ENCODE measurements at places on chromosomes 2 and 18.

GRCh38 chr2:70767079-70767698, 811 bp downstream of the ADD2 start:
- DNase-seq: peak; percentile 3

- no peak for DNase-seq
Observed at GRCh38 chr2:186784930-186785329, 64.0 kb downstream of the ZSWIM2 start.

DNA sequence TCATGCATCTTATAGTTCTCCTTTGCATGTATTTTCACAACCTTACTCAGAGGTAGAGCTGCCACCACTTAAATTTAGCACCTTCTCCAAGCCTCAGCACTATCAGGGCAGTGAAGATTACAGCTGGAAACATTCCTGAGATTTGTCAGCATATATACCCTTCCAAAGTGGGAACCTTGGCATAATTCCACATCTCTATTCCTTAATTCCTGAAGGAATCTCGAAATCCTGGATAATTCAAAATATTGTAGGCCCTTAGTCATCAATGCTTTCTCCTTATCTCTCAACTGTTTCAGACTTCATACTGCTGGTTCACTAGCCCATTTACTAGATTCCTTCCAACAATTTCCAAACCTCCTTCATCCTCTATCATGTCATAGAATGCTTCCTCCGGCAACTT, 87.4 kb downstream of the ITSN2 start:
- no peak for DNase-seq

DNA sequence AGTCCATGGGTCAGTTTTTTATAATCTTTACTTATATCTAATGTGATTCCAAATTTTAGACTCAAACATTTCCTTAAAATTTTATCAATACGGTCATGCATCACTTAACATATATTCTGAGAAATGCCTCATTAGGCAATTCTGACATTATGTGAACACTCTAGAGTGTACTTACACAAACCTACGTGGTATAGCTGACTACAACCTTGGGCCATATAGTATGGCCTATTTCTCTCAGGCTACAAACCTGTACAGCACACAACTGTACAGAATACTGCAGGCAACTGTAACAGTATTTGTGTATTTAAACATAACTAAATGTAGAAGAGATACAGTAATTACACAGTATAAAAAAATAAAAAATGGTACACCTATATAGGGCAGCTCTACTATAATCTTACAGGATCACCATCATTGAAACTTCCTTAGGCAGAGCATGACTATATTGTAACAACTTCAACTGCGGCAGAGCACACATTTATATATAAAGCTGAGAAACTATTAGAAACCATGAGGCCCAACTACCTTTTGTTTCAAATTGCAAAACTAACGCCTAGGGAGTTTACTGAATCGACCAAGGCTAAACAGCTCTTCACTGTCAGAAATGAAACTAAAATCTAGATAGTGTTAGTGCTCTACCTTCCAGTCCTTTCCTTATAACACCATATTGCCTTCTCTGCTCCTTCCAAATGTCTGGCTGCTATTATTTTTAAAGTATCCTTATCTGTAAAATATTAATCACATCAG, 6.9 kb downstream of the YES1 start:
- DNase-seq: no peak

DNA sequence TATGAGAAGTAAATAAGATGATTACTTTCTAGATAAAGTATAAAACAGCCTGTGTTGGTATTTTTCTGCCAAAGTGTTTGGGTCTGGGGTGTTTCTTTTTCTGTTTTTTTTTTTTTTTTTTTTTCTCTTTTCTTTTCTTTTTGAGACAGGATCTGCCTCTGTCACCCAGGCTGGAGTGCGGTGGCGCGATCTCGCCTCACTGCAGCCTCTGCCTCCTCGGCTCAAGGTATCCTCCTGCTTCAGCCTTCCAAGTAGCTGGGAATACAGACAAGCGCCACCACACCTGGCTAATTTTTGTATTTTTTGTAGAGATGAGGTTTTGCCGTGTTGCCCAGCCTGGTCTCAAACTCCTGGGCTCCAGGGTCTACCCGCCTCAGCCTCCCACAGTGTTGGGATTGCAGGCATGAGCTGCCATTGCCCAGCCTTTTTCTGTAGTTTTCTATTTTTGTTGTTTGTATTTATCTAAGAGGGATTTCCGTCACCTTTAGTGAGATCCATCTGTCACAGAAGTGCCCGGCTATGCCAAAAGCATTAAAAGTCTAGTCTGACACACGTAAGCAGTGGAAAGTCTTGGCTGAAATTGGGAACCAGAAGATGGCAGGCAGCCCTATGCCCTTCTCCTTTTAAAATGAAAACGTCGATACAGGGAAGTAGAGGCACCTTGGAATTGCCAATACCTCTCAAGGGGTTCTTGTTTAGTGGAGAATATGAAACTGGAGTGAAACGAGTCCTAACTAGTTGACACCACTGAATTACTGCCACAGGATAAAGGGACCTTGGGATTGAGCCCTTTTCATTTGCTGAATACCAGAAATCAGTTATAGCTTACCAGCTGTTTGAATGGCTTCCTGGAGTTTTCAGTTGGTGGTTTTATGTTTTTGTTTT, 14.0 kb downstream of the UGP2 start:
- DNase-seq: no peak

GRCh38 chr18:2096551-2096950, 474.8 kb downstream of the METTL4 start:
- DNase-seq: no peak

GRCh38 chr2:173898996-173899395, 66.2 kb downstream of the SP3 start:
- DNase-seq: no peak

DNA sequence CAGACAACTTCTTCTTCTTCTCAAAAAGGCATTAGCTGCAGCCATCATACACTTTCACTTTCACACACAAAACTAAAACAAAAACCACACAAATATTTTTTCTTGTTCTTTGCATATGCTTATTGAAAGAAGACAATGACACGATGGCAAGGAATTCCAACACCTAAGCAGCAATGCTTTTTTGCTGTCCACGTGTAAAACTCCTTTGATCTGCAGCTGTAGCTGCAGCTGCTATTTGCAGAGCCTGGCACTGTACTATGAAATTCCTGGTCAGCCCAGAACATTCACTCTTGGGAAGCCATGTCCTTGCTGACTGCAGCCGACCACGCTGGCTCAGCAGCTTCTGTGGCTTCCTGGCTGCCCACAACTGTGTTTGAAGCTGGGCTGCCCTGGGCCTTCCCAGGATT, 316.2 kb downstream of the CDH2 start:
- no peak for DNase-seq

DNA sequence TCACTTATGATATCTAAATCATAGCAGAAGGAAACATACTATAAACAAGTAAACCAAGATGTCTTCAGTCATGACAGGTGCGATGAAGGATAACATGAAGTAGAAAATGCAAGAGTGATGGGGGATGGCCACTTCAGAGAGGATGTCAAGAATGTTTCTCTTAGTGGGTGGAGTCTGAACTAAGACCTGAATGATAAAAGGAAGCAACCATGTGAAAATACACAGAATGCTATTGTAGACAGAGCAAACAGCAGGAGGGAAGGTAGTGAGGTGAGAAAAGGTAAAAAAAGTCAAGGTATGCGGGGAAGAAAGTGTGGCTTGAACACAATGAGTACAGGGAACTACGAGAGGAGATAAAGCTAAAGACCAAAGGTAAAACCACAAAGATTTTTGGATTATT, 341.6 kb downstream of the FBXO15 start:
- no peak for DNase-seq

DNA sequence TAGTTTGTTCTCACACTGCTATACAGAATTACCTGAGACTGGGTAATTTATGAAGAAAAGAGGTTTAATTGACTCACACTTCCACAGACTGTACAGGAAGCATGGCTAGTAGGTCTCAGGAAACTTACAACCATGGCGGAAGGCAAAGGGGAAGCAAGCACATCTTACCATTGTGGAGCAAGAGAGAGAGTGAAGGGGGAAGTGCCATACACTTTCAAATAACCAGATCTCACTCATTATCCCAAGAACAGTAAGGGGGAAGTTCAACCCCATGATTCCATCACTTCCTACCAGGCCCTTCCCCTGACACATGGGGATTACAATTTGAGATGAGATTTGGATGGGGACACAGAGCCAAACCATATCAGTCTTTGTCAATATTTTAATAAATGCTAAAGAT, 5.0 kb upstream of the CRYGB start:
- DNase-seq: no peak

DNA sequence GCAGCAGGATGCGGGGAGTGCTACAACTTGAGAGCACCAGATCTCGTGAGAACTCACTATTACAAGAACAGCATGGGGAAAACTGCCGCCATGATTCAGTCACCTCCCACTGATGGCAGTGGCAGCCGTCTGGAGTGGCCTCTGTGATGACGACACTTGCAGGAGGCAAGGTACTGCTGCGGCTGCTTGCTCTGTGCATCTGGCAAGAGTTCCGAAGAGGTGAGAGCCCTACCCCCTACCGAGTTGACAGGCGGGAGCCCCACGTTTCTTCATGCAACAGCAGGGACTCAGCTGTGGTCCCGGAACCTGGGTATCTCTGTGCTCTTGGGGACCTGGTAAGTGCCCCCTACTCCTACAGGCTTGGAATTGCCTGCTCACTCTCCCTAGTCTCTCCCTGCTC, 1672.7 kb upstream of the TMEFF2 start:
- DNase-seq: no peak

All from MG63 (cell line).